Pulmonary artery endothelial cell (primary cell): ENCODE measurements at places on chromosomes 1 and 21.

GRCh38 chr1:43431676-43432075 lies 22.1 kb downstream of the HYI start:
- DNase-seq = no peak

DNA sequence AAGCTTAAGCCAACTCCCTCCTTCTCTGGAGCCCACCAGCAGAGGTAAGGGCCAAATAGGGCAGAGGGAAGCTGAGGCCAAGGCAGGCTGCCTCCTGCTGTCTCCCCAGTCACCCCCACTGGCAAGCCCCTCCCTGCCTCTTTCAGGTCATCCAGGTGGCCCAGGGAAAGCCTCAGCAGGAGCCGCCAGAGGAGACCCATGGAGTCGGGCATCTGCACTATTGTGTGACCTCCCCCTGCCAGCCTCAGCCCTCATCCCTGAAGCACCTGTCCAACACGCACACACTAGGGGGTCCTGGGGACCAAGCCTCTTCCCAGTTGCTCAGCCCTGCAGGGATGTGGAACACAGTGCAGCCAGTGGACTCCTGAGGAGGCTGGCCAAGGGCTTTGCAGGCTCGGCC lies 5.3 kb upstream of the NAXE start:
- no peak for DNase-seq

- DNase-seq = no peak
These were observed 23.3 kb downstream of the UBASH3A start for GRCh38 chr21:42426876-42427480.

GRCh38 chr1:206145771-206146290 lies 28.6 kb upstream of the AVPR1B start:
- no peak for DNase-seq

DNA sequence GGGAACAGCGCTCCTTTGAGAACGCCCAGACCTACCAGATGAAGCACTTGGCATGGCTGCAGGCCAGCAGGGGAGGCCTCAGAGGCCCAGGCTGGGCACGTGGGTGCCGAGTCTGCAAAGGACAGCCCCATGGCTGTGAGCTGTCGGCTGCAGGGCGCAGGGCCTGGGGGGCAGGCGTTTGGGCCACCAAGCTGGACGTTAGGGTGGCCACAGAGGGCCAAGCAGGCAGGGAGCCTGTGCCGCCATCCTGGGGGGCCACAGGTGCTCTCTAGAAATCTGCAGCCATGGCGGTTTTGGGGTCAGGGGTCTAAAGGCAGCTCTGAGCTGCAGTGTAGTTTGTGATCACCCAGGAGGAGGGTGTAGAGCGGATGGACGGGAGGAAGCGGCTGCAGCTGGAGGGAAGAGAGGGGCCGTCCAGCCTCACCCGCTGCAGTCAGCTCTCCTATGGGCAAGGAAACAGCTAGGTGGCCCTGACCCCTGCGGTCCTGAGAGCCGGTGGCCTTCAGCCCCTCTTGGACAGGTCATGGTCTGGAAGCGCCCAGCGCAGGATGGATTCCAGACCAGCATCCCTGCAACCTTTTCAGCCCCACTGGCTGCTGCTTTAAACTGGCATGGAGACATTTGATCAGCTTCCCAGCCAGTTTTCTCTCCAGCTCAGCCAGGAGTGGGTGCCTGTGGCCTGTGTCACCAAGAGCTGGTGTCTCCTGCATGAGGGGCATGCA lies 11.0 kb downstream of the IBA57 start:
- DNase-seq = no peak

- no peak for DNase-seq
These were observed 360.2 kb upstream of the PTBP2 start for GRCh38 chr1:96361271-96361856.

DNA sequence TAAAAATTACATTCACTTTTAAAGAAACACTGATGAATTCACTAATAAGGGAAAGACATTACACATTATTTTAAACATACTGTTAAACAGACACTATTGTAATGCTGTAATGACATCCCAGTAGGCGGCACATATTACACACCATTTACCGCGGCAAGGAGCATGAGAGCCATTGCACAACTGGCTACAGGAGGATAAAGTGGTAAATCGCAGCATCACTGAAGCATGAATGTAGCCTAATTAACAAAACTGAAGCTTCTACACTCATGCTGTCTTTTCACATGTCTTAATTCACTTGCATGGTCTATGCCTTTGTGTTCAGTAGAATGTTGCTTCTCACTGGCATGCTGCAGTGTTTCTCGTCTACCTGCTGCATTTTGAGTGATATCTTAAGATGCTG lies 1046.0 kb downstream of the MRPL39 start:
- no peak for DNase-seq

DNA sequence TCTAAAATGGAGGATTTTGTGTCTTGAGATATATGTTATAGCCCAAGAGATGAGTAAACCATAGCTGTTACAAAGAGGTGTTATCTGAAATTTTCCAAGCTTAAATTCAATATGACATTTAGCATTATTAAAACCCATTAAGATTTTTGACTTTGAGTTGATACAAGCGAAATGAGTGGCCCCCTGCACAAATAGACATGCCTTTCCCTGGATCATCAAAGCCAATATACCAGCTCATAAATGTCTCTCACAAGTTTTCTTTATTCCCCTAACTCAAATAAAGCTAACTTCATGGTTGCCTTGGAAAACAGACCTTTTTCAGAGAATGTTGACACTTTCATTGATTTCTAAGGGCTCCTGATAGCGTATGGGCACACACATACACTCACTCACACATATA lies 55.5 kb upstream of the TIAM1 start:
- no peak for DNase-seq

- DNase-seq = no peak
These were observed 179.9 kb downstream of the TGFB2 start for GRCh38 chr1:218525031-218525430.

- no peak for DNase-seq
These were observed 25.3 kb downstream of the TNFSF4 start for GRCh38 chr1:173181791-173182190.

GRCh38 chr1:223137455-223138085 lies 5.5 kb downstream of the TLR5 start:
- no peak for DNase-seq
